ENCODE measurements at places on chromosomes 6 and 20.

- no peak for DNase-seq
Measured at GRCh38 chr6:134081506-134081905, 29.1 kb upstream of the SLC2A12 start.

GRCh38 chr20:61222699-61223098 is 29.4 kb upstream of the CDH4 start:
- DNase-seq = no peak

GRCh38 chr20:40967700-40968099 is 60.9 kb upstream of the TOP1 start:
- no peak for DNase-seq

GRCh38 chr6:112114577-112115223 is 27.3 kb downstream of the FAM229B start:
- no peak for DNase-seq

- no peak for DNase-seq
Measured at GRCh38 chr20:53226826-53227225, 254.7 kb downstream of the TSHZ2 start.

DNA sequence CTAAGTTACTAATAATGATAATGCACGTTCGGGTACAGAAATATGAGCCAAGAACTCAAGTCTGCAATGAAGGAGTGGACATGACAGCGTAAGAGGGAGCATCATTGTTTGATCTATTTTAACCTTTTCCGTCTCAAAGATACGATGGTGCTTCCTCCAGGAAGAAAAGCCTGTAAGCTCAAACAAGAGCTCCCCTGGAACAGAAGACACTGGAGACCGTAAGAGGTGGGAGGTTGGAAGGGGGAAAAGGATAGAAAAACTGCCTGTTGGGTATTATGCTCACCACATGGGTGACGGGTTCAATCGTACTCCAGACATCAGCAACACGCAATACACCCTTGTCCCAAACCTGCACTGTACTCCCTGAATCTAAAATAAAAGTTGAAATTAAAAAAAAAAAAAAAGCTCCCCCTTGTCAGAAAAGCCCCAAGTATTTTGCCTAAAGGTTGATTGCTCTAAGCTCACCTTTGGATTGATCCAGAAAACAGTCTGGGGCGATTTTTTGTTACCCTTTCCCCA is 180.5 kb downstream of the TRIM27 start:
- no peak for DNase-seq

Data from epithelial cell of proximal tubule (primary cell).